CD4-positive, alpha-beta T cell treated with Interleukin-21 for 1 hour (primary cell): ENCODE measurements at places on chromosomes 2 and 18.

DNA sequence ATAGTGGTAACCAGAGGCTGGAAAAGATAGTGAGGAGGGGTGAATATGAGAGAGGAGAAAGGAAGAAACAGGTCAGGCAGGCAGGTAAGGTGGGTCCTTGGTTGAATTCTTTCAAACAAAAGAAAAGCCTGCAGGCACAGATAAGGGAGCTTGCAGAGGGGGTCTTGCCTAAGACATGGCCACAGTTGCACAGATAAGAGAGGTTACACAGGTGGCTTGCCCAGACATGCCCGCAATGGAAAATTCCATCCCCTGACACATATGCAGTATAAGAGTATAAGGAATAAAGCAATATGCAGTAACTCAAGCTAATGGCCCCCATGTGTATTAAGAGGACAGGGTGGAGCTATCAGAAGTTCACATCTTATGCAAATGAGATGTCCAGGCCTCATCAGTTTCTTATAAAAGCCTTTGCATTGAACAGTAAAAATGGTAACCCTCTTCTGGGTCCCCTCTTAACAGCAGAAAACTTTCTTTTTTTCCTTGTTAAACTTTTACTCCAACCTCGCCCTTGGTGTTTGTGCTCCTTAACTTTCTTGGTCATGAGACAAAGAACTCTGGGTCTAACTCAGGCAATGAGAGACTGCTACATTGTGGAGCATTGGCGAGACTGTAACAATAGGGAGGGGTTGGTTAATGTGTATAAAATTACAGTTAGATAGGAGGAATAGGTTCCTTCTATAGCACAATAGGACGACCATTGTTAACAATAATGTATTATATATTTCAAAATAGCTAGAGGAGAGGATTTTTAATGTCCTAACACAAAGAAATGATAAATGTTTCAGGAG is 764.6 kb downstream of the TSN start:
- DNase-seq = no peak

DNA sequence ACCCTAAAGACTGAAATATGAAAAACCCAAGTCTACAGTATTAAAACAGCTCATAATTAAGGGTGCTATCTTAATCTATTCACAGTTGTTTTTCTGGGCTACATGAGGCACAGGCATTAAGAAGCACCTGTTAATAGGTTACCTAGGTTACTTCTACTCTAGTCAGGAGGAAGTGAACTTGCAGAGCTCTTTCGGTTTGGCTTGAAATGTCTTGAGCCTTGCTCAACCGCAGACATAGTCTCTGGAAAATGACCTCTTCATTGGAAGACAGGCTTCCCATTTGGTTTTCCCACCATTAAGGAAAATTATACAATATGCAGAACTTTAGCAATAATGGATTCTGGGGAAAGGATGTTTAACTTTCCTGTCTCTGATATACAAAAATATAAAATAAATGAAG is 142.3 kb upstream of the KCNJ3 start:
- DNase-seq = no peak

GRCh38 chr2:47501374-47502200 is 98.6 kb downstream of the MSH2 start:
- no peak for DNase-seq

DNA sequence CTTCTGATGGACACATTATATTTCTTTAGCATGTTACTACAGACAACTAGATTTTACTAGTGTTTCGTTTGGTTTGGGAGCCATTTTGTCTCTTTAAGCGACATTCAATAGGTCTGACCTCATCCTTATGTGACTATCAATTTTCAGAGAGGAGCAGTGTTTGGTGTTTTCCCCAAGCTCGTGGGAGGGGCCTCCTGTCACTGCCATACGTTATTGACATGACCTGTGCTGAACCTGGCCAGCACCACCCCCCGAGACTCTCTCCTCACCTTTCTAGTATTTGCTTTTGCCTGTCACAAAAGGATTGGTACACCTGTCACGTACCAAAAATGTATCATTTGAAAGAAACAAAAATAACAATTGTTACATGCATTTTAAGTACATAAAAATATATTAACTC is 69.3 kb downstream of the PSMG2 start:
- no peak for DNase-seq

DNA sequence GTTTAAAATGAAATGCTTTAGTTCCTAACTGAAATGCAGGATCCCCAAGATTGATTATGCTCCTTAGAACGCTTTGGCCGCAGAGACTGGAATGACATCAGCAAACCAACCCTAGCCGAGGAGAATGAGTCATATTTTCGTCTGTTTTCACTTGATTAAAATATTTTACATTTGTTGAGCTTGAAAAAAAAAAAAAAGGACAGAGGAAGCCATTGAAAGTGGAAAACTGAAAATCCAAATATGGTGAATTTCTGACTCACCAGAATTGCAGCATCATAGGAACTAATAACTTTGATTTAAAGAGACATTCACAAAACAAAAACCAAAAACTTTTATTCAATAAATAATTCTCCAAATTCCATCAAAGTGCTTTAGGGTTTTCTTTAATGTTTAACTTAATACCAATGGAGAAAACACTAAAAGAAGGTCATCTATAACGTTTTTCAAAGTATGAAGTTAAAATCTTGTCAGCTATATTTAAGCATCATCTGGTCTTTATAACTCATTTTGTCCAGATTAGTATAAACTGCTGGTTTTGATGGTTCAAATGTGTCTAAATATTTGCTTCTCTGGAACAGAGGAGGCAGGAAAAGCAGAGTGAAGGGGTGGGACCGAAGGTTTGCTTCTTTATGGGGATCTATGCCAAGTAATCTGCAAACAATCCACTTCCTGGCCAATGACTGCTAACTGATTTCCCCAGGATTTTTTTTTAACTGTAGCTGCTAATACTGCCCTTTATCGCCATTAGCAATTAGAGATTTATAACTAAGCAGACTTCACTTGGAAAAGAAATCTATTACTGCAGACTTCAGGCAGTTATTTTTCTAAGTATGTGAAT is 30.9 kb upstream of the COL5A2 start:
- DNase-seq = no peak

GRCh38 chr2:159226608-159227385 is 59.7 kb downstream of the WDSUB1 start:
- no peak for DNase-seq

DNA sequence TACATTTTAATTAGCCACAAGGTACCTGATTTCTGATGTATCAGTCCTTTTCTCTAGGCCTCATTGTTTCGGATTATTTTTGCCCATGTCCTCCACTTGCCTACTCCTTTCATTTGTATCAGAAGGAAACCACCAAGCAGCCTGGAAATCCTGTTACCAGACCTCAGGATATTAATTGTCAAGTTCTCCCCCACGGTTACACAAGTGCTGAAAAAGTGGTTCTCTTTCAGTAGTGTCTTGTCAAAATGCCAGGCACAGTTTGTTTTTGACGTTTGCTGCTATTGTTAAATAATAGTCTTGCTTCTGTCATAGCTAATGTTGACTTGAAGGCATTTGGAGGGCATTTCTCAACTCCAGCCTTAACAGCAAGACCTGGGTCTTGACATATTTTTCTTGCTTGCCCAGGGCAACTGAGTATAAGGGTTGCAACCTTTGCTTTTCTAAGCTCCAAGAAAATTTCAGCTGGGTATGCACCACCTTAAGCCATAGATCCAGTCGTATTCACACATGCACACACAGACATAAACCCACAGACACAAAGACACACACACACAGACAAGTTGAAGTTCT is 31.0 kb downstream of the INSIG2 start:
- DNase-seq = no peak

DNA sequence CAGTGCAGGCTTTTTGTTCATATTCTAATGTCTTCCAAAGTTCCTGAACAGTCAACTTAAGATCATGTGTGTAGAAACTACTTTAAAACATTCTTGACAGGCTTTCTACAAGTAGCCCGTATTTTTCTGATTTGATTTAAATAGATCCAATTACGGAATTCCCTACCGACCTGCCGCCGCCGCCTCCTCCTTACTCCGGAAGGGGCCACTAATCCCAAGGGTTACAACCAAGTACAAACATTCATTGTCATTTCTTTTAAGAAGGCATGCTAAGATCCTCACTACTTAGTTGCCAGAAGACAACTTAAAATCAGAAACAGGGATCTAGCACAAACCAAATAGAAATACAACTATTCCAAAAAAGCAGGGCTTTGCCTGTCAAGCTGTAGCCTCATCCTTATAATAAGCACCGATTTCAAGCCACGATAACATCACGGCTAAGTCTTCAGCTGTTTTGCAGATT is 784 bp downstream of the WDR33 start:
- no peak for DNase-seq
